ENCODE measurements at places on chromosomes 12 and 14.
A peak's percentile ranks its signal among the peaks of the same experiment; 100 is the strongest.

DNA sequence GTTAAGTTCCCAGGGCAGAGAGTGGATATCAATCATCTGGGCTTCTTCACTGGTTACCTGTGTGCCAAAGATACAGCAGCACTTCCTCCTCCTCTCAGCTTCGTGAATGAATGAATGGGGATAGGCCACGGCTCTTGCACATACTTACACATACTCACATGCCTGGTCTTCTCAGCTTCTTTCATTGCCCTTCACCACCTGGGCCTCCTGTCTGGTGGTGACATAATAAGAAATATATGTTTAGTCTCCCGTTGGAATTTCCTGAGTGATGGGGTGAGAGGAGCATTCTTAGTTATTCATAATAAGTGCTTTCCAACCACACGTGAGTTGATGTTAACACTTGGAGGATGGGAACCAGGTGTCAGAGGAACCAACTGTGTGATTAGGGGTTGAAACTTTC is 268.1 kb upstream of the RMST start:
- DNase-seq: no peak

- DNase-seq: no peak
Measured at GRCh38 chr14:74456684-74457564, 30.9 kb upstream of the SYNDIG1L start.

DNA sequence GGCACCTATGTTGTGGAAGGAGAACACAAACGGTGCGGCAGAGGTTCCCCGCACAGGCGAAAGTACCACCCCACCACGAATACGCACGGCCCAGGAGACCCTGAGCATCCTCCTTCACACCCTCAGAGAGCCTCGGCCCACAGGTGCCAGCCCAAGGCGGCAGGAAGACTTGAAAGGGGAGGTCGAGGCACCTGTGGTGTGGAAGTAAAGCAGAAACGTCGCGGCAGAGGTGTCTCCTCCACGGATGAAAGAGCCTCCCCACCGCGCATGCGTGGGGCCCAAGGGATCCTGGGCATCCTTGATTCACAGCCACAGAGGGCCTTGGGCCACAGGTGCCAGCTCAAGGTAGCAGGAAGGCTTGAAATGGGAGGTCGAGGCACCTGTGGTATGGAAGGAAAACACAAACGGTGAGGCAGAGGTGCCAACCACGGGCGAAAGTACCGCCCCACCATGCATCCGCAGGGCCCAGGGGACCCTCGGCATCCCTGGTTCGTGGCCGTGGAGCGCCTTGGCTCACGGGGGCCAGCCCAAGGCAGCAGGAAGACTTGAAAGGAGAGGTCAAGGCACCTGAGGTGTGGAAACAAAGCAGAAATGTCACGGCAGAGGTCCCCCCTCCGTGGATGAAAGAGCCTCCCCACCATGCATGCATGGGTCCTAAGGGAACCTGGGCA is 380.1 kb downstream of the ALG10 start:
- no peak for DNase-seq

DNA sequence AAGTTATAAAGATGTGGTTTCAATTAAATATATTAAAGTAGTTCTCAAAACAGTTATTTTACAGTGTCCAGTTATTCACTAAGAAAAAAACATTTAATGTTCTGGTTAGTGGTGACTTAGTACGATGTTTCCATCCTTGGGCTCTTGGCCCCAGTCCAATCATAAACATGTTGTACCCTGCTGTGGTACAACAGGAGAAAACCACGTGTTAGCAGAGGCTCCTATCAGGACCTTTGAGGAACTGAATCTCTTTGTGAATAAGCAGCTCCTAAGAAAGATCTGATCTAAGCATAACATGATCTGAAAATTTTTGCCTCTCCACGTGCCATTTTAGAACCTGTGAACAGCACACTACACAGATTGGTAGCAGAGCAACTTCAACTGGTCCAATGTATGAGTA is 234.0 kb downstream of the SYT1 start:
- DNase-seq: no peak

- DNase-seq: no peak
Measured at GRCh38 chr12:104505095-104505818, 48.5 kb downstream of the CHST11 start.

GRCh38 chr14:105646175-105646574 is 119.8 kb downstream of the TMEM121 start:
- no peak for DNase-seq

DNA sequence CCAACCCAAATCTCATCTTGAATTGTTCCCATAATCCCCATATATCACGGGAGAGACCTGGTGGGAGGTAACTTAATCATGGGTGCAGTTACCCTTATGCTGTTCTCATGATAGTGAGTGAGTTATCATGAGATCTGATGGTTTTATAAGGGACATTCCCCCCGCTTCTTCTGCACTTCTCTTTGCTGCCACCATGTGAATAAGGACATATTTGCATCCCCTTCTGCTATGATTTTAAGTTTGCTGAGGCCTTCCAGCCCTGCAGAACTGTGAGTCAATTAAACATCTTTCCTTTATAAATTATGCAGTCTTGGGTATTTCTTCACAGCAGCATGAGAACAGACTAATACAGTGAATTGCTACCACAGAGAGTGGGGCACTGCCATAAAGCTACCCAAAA is 179.1 kb downstream of the LRIG3 start:
- no peak for DNase-seq

- peak; percentile 44 for DNase-seq
Measured at GRCh38 chr12:3200032-3200617, 122.9 kb downstream of the TSPAN9 start.

GRCh38 chr12:75979181-75979580 is 52.4 kb downstream of the PHLDA1 start:
- no peak for DNase-seq

GRCh38 chr12:29389295-29389919 is 8.4 kb upstream of the ERGIC2 start:
- DNase-seq: no peak

- DNase-seq: no peak
Measured at GRCh38 chr12:95693689-95694088, 96.9 kb downstream of the NTN4 start.

DNA sequence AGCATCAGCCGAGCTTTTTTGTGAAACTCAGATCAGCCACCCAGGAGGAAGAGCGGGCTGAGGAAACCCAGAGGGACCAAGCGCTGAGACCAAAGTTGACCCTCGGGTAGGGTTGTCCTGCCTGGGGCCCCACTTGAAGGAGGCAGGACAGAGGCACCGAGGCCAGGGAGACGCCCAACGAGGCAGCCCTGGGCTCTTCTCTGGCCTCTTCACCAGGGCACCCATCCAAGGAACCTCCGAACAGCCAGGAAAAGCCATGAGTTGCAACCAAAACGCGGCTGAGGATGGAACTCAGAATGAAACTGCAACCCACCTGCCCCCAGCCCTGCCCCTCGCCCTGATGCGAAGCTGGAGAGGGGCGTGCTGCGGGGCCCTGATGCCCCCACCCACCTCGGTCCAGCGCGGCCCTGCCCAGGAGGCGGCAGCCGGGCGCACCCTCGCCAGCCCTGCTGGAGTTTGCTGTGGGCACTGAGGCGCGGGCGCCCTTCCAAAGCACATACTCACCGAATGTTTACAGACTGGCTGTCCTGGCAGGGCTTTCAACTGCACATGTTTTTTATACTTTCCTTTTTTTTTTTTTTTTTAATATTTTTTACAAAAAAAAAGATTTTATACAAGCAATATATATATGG is 41.9 kb downstream of the JDP2 start:
- no peak for DNase-seq

DNA sequence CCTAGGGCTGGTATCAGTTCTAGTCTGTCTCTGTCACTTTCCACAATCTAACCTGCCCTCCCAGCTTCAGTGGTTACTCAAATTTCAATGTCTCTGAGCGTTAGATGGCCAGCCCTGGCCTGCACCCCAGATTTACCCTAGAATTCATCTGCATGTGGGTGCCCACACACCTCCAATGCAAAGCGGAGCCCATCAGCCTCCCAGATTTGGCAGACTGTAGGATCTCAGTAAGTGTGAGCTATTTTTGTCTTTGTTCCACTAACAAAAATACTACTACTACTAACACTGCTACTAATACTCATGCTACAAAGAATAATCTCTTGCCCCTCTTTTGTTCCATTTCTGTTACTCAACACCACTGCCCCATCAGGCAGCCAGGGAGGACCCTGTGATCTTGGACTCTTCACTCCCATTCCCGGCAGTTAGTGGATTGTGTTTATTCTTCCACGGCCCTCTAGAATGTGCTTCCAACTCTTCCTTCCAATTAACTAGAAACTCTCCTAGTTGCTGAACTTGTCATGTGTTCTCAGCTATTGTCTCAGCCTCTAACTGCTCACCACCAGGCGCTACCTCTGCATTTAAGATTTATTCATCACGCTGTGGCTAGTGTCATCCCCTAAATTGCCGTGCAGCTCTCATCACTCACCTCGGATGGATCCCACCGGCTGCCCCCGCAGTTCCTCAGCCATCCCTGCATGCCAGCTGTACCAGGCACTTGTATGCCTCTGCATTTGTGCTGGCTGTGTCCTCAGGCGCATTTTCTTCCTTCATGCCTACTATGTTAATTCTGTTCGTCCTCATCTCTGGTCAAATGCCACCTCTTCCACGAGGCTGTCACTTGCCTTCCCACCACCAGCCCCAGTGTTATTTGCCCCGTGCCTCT is 150.6 kb upstream of the HIF1A start:
- no peak for DNase-seq

DNA sequence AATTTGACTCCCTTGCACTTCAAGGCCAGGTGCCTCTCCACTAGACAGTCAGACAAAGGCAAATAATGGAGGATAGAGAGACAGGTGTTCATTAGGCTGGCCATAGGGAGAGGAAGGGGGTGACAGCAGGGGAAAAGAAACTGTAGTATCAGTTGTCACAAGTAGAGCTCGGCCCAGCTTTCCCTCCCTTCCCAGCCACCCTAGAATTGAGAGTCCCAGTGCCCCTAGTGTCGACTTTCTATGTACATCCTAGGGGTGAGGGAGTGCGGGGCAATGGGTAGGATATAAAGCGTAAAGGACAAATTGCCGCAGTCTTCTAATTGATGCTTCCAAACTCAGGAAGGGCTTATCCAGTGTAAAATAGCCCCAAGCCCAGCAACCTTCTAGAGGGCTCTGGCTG is 39.0 kb downstream of the BAZ2A start:
- no peak for DNase-seq

DNA sequence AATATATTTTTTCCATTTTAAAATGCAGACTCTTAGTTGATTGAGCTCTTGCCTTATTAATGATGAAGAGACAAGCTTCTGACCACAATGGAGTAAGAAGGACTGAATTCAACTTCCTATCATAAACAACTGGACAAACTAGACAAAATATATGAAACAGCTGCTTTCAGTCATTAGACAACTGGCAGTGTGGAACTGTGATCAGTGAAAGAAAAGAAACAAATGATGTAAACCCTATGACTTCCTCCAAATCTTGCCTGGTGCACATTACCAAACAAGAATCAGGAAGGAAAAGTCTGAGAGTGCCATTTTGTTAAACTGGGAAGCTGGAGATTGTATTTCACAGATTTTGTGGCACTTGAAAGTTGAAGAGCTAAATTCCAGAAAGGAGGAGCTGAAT is 154.7 kb upstream of the ATXN7L3B start:
- no peak for DNase-seq

- DNase-seq: peak; percentile 17
Measured at GRCh38 chr14:87691042-87691881, 301.7 kb downstream of the GALC start.

DNA sequence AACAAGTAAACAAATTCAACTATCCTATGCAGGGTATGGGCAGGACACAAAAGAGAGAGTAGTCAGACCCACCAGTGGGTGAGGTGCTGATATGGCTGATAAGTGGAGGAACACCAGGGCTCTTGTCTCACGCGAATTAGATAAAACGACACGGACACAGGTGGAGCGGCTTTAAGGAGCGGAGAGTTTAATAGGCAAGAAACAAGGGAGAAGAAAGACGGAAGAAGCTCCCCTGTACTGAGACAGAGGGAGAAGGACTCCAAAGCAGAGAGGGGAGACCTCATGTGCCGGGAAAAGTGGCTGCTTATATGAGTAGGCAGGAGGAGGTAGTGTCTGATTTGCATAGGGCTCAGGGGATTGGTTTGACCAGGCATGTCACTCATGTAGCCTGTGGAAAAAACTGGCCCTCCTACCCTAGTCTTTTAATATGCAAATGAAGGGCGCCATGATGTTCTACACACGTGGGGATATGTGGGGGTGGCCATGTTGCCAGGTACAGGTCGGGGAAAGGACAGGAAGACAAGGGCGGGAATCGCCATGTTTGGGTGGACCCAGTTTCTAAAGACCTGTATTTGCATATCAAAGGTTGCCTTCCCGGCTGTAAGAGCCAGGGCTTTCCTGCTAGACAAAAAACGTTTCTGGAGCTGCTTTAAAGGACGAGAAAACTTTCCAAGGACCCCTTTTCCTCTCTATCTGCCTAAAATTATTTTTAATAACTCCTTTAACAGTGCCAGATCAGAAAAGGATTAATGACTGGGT is 28.8 kb downstream of the RPGRIP1 start:
- DNase-seq: peak; percentile 42

- DNase-seq: no peak
Measured at GRCh38 chr14:99186956-99187690, 84.9 kb downstream of the BCL11B start.

- DNase-seq: no peak
Measured at GRCh38 chr12:23415180-23415579, 534.3 kb downstream of the SOX5 start.

- DNase-seq: no peak
Measured at GRCh38 chr14:90727082-90727481, 89.1 kb downstream of the TTC7B start.

DNA sequence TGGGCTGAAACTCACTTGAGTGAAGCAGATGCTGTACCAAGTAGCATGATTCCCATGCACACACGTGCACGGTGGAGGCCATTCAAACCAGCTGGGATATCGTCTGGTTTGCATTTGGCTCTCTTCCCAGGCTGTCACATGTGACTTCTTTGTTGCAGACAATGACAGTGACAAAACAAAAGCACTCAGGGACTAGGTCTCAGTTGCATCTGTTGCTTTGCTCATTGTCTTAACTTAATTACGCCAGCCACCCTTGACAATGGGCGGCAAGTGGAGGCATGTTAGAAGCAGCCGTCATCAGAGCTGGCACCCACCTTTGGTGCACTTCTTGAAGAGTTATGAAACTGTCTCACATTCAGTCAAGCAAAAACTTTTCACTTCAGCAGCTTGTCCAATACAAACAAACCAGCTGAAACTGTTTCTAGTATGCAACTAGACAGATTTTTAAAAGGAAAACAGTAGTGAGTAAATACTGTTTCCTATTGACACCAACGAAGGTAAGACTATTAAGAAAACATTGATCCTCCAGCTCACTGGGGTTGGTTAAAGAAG is 74.3 kb downstream of the IGF1 start:
- peak; percentile 65 for DNase-seq

DNA sequence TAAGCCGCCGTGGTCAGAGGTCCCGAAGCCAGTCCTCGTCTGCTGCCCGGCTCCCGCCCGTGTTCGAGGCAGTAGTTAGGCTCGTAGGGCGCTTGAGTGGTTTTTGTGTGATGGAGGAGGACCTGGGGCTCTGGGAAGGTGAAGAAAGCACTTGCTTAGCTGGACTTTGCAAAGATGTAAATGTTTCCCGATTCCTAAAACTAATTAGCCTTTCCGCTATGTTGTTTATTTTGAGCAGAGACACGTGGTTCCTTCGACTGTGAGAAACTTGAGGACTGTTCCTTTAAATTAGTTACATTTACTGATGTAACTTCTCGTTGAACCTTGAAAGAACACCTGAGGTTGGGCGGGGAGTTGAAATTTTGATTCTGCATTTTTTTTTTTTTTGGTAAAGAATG is 33.9 kb downstream of the MIA2 start:
- peak; percentile 21 for DNase-seq

- DNase-seq: no peak
Measured at GRCh38 chr14:99672506-99673304, 11.4 kb upstream of the CYP46A1 start.

All from skin of body (tissue), 3 donors.